ENCODE measurements at places on chromosomes 5 and 9. TPM values are rescaled to one million over a fixed set of nuclear protein-coding genes. Genes with fewer than 3 reads are reported as not detected.
A peak's percentile ranks its signal among the peaks of the same experiment; 100 is the strongest.

- no peaks in the 10 kb centered on the region for H3K27me3 ChIP-seq
- DNase-seq = no peak
- peaks cover 30% of the 10 kb centered on the region for H3K4me1 ChIP-seq
- no peak overlapping the region for H3K4me3 ChIP-seq
- no peak overlapping the region for H3K27ac ChIP-seq
- no peaks in the 10 kb centered on the region for H3K36me3 ChIP-seq
Measured at GRCh38 chr5:76499507-76500161, 96.5 kb downstream of the IQGAP2 start.

DNA sequence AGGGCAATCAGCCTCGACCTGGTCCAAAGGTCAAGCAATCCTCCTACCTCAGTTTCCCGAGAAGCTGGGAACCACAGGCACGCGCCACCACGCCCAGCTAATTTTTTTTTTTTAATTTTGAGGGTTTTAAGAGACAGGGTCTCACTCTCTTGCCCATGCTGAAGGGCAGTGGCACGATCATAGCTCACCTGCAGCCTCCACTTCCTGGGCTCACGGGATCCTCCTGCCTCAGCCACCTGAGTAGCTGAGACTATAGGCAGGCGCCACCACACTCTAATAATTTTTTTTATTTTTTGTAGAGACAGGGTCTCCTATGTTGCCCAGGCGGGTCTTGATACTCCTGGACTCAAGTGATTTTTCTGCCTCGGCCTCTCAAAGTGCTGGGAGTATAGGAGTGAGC, 1.6 kb downstream of the UIMC1 start:
- H3K27me3 ChIP-seq = no peaks in the 10 kb centered on the region
- peaks cover 15% of the 10 kb centered on the region for H3K4me1 ChIP-seq
- H3K36me3 ChIP-seq = no peaks in the 10 kb centered on the region
- H3K4me3 ChIP-seq = peak overlapping the region; percentile 99

The FRMD3 gene
- total RNA-seq = 0.31 TPM

The FAM153A gene
- total RNA-seq = 1.1 TPM

The NKD2 gene
- 0.93 TPM for total RNA-seq
